ENCODE measurements at places on chromosomes 16 and 17.
A peak's percentile ranks its signal among the peaks of the same experiment; 100 is the strongest.

- no peak for DNase-seq
Measured at GRCh38 chr17:67525239-67526135, 148.4 kb downstream of the PITPNC1 start.

DNA sequence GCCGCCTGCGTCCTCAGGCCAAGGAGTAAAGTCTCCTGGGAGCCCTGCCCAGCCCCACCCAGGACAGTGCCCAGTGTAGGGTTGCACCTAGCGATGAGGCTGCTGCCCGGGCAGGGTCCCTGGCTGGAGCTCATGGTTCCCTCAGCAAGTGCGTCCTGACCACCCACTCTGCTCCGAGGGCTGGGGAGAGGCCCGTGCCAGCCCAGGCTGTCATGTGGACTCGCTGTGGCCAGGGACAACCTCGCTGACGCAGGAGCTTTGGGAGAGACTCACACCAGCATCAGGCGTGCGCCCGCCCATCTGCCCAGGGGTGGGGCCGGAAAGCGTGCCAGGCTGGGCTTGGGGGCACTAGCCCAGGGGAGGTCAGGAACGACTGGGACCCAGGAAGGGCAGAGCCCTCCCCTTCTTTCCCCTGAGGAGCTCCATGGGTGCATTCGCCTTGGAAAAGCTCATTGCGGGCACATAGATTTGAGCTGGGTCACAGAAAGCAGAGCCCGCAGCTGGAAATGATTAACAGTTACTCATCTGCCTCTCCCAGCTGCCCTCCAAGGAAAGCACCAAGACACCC, 19.7 kb downstream of the DPEP1 start:
- peak; percentile 51 for DNase-seq

DNA sequence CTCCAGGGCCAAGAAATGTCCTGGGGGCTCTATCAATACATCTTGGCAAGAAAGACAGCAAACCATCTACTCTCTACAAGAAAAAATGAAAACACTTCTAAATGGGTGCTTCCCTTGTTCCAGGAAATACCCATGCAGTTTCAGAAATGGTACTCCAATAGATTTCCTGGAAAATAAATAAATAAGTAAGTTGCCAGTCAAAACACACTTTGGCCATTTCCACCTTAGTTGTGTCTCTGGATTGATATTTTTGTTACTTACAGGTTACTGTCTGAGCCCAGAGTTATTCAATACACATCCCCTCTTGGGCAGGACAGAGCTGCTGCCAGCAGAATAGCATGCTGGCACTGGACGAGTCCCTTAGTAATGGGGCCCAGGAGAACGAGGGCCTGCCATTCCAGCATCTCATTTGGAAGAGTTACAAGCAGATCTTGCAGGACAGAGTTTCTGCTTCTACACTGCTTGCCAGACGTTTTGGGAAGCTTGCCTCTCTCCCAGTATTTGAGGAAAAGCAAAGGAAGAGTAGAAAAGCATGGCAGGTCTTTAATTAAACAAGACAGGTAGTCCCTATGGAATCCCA, 100.5 kb downstream of the SMG6 start:
- no peak for DNase-seq

DNA sequence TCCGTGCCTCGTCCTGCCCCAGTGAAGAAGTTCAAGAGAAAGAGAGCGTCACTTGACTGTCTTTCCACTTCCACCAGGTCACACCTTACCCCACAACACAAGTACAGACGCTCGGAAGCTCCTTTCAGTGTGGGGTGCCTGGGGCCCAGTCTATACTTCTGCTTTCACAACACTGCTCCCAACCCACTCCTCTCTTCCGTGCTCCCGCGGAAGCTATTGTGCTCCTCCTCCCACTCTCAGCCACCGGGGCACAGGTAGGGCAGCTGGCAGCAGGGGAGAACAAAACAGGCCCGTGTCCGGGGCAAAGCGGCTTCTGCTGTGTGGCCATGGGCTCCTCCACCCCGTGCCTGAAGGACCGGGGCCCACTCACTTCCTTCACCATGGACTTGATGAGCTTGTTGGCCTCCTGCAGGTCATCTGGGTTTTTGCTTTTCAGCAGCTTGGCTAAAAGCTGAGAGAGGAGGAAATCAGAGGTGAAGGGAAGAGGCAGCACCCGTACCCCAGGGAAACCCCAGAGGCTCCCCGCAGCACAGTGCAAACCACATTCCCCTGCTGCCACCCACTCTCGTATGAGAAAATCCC, 18.9 kb downstream of the GGA3 start:
- no peak for DNase-seq

GRCh38 chr17:44464037-44464436, 39.2 kb downstream of the GPATCH8 start:
- no peak for DNase-seq
